T-helper 9 cell (primary cell): ENCODE measurements at places on chromosomes 2 and 18.

GRCh38 chr2:8656160-8656641 lies 25.7 kb upstream of the ID2 start:
- no peak for DNase-seq

GRCh38 chr2:37800176-37800858 lies 124.8 kb upstream of the RMDN2 start:
- DNase-seq = no peak

GRCh38 chr2:5691221-5691984 lies 781 bp upstream of the SOX11 start:
- DNase-seq = no peak

GRCh38 chr2:136167721-136168475 lies 49.9 kb upstream of the CXCR4 start:
- no peak for DNase-seq

- DNase-seq = no peak
Measured at GRCh38 chr2:128500138-128500800, 181.6 kb upstream of the HS6ST1 start.

DNA sequence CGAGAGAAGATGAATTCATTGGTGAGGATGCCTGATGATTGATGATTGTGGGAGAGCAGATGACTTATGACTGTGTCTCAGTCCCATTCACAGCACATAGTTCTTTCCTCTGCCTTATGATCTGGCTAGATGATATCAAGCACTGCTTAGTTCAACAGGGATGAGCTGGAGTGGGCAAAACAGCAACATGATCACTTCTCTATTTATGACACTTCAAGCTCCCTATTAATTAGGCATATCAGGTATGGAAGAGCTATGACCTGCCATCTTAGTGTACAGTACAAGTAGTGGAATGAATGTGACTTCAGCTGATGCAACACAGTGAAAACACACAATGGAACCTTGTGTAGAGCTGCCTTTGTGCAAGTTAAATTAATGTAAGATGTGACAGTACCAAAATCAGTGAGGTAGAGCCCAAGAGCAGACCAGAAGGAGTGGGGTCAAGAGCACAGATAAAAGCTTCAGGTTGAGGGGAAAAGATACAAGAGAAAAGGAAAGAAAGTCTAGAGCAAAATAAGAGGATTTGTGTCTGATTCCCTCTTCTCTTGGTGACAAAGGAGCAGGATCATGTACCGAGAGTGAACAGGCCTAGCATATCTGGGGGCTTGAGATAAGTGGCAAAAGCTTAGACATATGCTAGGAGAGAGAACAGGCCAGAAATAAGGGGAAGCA lies 93.0 kb upstream of the MYO3B start:
- DNase-seq = no peak

- no peak for DNase-seq
Measured at GRCh38 chr2:232489516-232490220, 2.0 kb upstream of the ECEL1 start.

DNA sequence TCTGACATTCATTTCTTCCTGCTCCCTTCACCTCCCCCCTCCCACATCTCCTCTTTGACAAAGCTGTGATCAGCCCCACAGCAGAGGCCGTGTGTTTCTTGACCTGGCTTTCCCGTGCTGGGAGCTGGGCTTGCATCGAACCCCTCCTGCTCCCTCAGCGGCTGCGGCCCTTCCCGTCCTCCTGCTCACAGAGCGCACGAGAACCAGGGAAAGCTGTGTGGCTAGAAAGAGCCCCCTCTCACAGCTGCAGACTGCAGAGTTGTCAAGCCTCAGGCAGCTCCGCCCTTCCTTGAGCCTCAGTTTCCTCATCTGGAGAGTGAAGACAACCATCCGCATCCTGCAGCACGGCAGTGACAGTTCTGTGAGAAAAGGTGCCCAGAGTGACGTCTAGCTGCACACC lies 65.7 kb upstream of the GLI2 start:
- no peak for DNase-seq

DNA sequence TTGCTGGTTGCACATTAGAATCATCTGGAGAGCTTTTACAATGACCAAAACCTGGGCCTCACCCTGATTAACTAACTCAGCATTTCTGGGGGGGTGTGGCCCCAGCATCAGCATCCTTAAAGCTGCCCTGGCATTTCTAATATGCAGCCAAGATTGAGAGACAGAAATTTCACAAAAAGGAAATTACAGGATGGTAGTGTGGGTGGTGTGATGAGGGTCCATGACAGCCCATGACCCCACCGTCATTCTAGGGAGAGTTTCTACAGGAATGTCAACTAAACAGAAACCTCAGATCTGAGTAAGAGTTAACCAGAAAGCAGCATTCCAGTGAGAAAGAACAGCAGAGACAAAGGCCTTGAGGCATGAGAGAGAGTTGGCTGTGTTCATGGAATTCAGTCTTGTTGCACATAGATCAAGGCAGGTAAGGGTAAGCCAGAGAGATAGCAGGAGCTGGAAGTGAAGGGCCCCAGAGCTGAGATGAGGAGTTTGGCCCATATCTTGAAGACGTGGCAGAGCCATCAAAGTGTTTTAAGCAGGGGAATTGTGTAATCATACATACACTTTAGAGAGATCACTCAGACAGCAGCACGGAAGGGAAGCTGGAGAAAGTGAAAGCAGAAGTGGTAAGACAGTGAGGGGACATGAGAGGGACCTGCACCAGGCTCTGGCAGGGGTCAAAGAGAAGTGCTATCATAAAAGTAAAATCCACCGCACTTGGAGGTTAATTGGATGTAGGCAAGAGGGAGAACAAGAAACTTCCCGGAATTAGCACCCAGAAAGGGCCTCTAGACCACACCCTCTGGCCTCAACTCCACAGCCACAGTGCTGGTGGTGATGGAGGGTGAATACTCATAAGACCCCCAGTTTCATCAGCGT lies 7.8 kb upstream of the TRABD2A start:
- DNase-seq = no peak

GRCh38 chr2:36449943-36450392 lies 94.4 kb downstream of the CRIM1 start:
- DNase-seq = no peak

- no peak for DNase-seq
Measured at GRCh38 chr2:238913931-238914647, 66.2 kb downstream of the TWIST2 start.
